ENCODE measurements at places on chromosomes 12 and 14. TPM values are rescaled to one million over a fixed set of nuclear protein-coding genes. Genes with fewer than 3 reads are reported as not detected.
A peak's percentile ranks its signal among the peaks of the same experiment; 100 is the strongest.

GRCh38 chr12:86254399-86255107 lies 1.6 kb downstream of the MGAT4C start:
- H3K4me3 ChIP-seq, result no peak overlapping the region
- H3K27me3 ChIP-seq, result no peaks in the 10 kb centered on the region
- H3K4me1 ChIP-seq, result no peaks in the 10 kb centered on the region
- no peak overlapping the region for H3K27ac ChIP-seq
- DNase-seq, result no peak

DNA sequence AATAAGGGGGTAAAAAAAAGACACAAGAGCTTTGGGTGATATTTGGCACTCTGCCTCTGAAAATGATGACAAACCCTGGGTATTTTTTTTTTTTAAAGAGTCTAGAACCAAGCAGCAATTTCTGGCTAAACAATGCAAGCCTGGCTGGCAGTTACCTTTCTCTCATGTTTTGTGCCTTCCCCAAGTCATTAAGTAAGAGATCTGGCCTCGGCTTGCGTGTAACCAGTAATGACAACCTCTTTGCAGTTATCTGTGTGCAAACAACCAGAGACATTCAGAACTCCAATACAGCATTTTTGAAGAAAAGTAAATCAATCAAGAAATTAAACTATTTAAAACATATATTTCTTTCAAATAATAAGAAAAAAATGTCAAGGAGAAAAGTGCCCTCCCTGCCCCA lies 167.5 kb downstream of the KCNC2 start:
- DNase-seq, result no peak
- no peaks in the 10 kb centered on the region for H3K36me3 ChIP-seq
- H3K27me3 ChIP-seq, result no peaks in the 10 kb centered on the region
- H3K4me3 ChIP-seq, result no peak overlapping the region

WNK1 gene
- total RNA-seq, result 56.6 TPM

DNA sequence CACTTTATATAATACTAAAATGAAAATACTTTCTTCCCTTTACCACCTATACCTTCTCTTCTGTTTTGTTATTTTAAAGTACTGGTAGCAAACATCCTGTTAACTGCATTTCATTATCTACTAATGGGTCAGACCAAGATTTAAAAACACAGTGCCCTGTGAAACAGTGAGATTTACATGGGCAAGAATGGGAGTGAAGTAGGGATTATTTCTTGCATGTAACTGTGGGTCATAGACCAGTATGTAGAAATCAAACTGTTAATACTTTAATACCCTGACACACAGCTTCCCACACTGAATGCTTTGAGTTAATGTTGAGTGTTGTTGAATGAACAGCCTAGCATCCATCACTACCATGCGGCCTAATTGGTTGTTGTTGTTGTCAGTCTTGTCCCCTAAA lies 61.6 kb downstream of the PLEKHA5 start:
- H3K4me1 ChIP-seq, result peaks cover 24% of the 10 kb centered on the region
- no peaks in the 10 kb centered on the region for H3K36me3 ChIP-seq
- no peak overlapping the region for H3K4me3 ChIP-seq
- no peak overlapping the region for H3K27ac ChIP-seq
- no peak for DNase-seq

ADAM21 gene
- not detected for total RNA-seq

TEX52 gene
- not detected for total RNA-seq

DNA sequence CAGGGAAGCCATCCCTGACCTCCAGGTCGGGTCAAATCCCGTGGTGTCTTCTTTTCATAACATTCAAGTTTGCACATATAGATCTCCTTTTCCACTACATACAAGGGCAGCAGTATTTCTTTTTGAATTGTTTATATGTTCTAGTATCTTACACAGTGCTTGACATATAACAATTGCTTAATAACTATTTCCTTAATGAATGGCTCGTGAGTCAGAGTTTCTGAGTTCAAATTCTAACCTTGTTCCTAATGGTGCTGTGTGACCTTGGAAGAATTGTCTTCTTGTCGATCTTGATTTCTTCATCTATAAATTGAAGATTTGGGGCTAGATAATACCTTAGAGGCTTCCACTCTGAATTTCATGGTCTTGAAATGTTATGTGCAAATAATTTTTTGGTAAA lies 57.2 kb upstream of the PELI2 start:
- H3K36me3 ChIP-seq, result no peaks in the 10 kb centered on the region
- no peak overlapping the region for H3K4me3 ChIP-seq
- no peak overlapping the region for H3K27ac ChIP-seq
- no peaks in the 10 kb centered on the region for H3K27me3 ChIP-seq
- no peaks in the 10 kb centered on the region for H3K4me1 ChIP-seq

DNA sequence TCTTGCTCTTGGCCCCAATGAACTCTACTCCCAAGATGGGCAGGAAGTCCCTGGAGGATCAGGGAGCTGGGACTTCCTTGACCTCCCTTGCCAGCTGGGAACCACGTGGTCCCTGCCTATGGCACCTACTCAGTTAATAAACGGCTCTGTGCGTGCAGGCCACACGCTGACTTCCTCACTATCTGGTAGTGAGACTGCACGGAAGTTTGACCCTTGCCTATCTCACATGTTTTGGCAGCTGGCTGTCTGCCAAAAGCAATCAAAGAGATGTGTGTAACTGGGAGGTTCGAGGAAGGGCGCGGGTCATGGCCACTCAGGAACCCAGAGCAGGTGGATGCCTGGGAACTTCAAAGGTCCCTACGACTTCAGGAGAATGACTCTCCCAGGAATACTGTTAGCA lies 57.9 kb downstream of the RFLNA start:
- H3K27me3 ChIP-seq, result no peaks in the 10 kb centered on the region
- H3K36me3 ChIP-seq, result peaks cover 16% of the 10 kb centered on the region
- H3K4me1 ChIP-seq, result peaks cover 10% of the 10 kb centered on the region
- H3K27ac ChIP-seq, result no peak overlapping the region
- no peak overlapping the region for H3K4me3 ChIP-seq

TOMM20L gene
- not detected for total RNA-seq

- no peak overlapping the region for H3K4me3 ChIP-seq
- no peaks in the 10 kb centered on the region for H3K27me3 ChIP-seq
- H3K36me3 ChIP-seq, result no peaks in the 10 kb centered on the region
- no peaks in the 10 kb centered on the region for H3K4me1 ChIP-seq
These were observed 84.1 kb upstream of the TBX3 start for GRCh38 chr12:114767906-114768722.

GRCh38 chr12:114958538-114958937 lies 274.6 kb upstream of the TBX3 start:
- DNase-seq, result no peak
- H3K4me3 ChIP-seq, result no peak overlapping the region
- no peaks in the 10 kb centered on the region for H3K27me3 ChIP-seq
- H3K4me1 ChIP-seq, result no peaks in the 10 kb centered on the region
- no peak overlapping the region for H3K27ac ChIP-seq

GRCh38 chr14:96150214-96150613 lies 54.4 kb upstream of the BDKRB2 start:
- no peaks in the 10 kb centered on the region for H3K27me3 ChIP-seq
- H3K27ac ChIP-seq, result no peak overlapping the region
- no peaks in the 10 kb centered on the region for H3K36me3 ChIP-seq
- DNase-seq, result no peak
- peaks cover 2% of the 10 kb centered on the region for H3K4me1 ChIP-seq

DNA sequence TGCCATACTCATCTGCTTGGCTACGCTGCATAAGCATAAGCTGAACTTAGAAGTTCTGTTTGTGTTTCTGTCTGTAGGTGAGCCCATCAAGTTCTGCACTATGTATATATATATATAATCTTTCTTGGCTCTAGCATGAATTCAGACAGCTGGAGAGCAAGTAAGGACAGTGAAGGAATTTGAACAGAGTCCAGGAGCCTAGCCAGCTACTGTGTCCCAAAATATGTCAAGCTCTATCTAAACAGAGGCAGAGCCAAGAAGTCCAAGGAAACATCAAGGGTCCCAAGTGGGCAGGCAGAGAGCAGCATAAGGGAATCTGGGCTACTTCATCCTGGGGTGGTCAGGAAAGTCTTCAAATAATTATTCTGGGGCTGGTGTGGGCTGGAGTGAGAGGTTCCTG lies 118.5 kb upstream of the NPAS3 start:
- no peak for DNase-seq
- H3K27ac ChIP-seq, result no peak overlapping the region
- H3K4me3 ChIP-seq, result no peak overlapping the region
- H3K36me3 ChIP-seq, result no peaks in the 10 kb centered on the region
- no peaks in the 10 kb centered on the region for H3K27me3 ChIP-seq

SRP54 gene
- 61.5 TPM for total RNA-seq

DNA sequence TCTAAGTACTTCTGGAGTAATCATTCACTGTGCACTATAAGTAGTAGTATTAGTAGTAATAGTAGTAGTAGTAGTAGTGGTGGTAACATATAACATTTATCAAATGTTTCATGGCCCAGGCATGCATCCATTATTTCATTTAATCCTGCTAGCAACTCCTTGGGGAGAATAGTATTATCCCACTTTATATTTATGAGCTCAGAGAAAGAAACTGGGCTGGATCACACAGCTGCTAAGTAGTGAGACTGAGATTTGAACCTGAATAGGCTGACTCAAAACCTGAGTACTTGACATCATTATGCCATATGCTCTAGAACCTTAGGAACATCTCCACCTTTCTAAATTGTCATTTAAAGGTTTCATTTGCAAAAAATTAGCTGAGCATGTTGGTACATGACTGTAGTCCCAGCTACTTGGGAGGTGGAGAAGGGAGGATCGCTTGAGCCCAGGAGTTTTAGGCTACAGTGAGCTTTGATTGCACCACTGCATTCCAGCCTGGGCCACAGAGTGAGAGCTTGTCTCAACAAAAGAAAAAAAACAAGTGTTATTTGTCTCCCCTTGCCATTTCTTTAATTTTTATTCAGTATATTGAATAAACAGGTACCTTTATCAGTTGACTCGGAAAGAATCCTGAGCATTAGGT lies 11.4 kb upstream of the NID2 start:
- H3K36me3 ChIP-seq, result no peaks in the 10 kb centered on the region
- H3K4me3 ChIP-seq, result no peak overlapping the region
- H3K27ac ChIP-seq, result no peak overlapping the region
- no peaks in the 10 kb centered on the region for H3K4me1 ChIP-seq
- DNase-seq, result no peak

CSRP2 gene
- 4.3 TPM for total RNA-seq

DNA sequence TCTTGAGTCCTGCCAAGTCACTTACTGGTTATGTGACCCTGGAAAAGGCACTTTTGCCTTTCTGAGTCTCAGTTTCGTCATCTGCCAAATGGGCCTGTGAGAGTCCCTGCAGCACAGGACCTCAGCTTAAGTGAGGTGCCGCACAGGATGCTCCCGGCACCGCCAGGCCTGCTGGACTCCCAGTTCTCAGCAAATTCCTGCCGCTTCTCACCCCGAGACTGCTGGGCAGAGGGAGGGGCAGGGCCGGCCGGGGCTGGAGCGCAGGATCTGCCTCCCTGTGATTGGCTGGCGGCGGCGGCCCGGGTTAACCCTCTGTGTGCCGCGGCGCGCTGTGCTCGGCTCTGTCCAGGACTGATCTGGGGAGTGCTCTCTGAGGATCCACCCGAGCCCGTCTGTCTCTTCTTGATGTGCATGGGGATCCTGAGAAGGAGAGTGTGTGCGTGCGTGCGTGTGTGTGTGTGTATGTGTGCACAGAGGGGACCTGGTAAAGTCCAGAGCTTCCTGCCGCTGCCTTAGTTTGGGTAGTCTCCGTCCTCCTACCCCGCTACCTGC lies 8.6 kb downstream of the SETD1B start:
- DNase-seq, result peak; percentile 79
- H3K4me3 ChIP-seq, result peak overlapping the region; percentile 63
- peaks cover 6% of the 10 kb centered on the region for H3K36me3 ChIP-seq
- peak overlapping the region; percentile 61 for H3K27ac ChIP-seq

- DNase-seq, result no peak
- H3K4me3 ChIP-seq, result no peak overlapping the region
- H3K36me3 ChIP-seq, result no peaks in the 10 kb centered on the region
- no peak overlapping the region for H3K27ac ChIP-seq
These were observed 52.9 kb downstream of the MYF5 start for GRCh38 chr12:80769553-80770140.

- no peak overlapping the region for H3K4me3 ChIP-seq
- H3K27ac ChIP-seq, result peak overlapping the region; percentile 60
- H3K36me3 ChIP-seq, result no peaks in the 10 kb centered on the region
- DNase-seq, result peak; percentile 77
- H3K27me3 ChIP-seq, result no peaks in the 10 kb centered on the region
These were observed 7.7 kb downstream of the ENDOU start for GRCh38 chr12:47717443-47718193.

DNA sequence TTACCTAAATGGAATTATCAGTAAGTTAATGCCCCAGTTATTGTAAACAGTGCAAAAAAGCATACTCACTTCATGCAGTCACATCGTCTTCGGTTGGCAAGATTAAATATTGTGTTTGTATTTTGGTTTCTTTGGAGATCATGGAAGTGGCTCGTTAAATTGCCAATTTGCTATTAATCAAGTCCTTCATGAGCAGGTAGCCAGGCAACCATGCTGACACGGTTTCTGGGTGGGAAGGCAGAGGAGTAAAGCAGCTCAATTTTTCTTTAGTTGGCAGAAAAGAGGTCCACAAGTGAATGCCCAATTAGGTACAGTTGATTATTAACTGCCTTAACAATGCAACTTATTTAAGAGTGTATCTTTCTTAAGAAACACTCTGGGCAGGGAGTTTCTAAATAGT lies 43.9 kb downstream of the PPP4R3A start:
- no peaks in the 10 kb centered on the region for H3K27me3 ChIP-seq
- H3K27ac ChIP-seq, result no peak overlapping the region
- H3K36me3 ChIP-seq, result peaks cover 9% of the 10 kb centered on the region
- DNase-seq, result no peak

- DNase-seq, result no peak
- H3K36me3 ChIP-seq, result no peaks in the 10 kb centered on the region
- H3K27ac ChIP-seq, result peak overlapping the region; percentile 7
- no peaks in the 10 kb centered on the region for H3K27me3 ChIP-seq
- H3K4me3 ChIP-seq, result no peak overlapping the region
These were observed 183.6 kb upstream of the SLC38A2 start for GRCh38 chr12:46556105-46556559.

ADCY4 gene
- total RNA-seq, result 14.8 TPM

- no peak for DNase-seq
- H3K27ac ChIP-seq, result peak overlapping the region; percentile 50
- no peak overlapping the region for H3K4me3 ChIP-seq
- H3K36me3 ChIP-seq, result no peaks in the 10 kb centered on the region
- H3K27me3 ChIP-seq, result no peaks in the 10 kb centered on the region
- H3K4me1 ChIP-seq, result peaks cover 33% of the 10 kb centered on the region
These were observed 32.4 kb downstream of the FERMT2 start for GRCh38 chr14:52918486-52918885.

- H3K27ac ChIP-seq, result peak overlapping the region; percentile 94
- peaks cover 20% of the 10 kb centered on the region for H3K4me1 ChIP-seq
- DNase-seq, result peak; percentile 35
- peak overlapping the region; percentile 94 for H3K4me3 ChIP-seq
- no peaks in the 10 kb centered on the region for H3K27me3 ChIP-seq
These were observed 507 bp downstream of the AHSA1 start for GRCh38 chr14:77458249-77458950.

DNA sequence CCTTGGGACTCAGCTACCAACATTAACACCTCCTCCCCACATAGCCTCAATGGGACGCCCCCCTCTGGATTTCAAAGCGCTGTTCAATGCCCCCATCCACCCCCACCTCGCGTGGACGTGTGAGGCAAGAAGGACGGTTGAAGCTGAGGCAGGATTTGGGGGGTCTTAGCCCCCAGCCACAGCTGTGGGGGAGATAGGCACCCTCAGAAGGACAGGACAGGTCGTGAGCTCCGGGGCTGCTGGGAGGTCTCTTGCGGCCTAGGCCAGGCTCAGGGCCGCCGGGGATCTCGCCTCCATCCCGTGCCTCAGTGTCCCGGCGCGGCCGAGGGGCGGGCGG lies 8.3 kb upstream of the SP7 start:
- no peaks in the 10 kb centered on the region for H3K36me3 ChIP-seq
- no peak overlapping the region for H3K4me3 ChIP-seq
- no peaks in the 10 kb centered on the region for H3K27me3 ChIP-seq

SPATS2 gene
- total RNA-seq, result 17.5 TPM

All from body of pancreas (tissue), 4 donors.